PC-3 (cell line): ENCODE measurements at places on chromosomes 3 and 15. TPM values are rescaled to one million over a fixed set of nuclear protein-coding genes. Genes with fewer than 3 reads are reported as not detected.

C3orf20 gene
- total RNA-seq = not detected in 2 replicates

P2RY13 gene
- total RNA-seq = not detected in 2 replicates

WDR72 gene
- total RNA-seq = 4.7 and 5.9 TPM in 2 replicates

SUCNR1 gene
- total RNA-seq = not detected in 2 replicates

CHRFAM7A gene
- total RNA-seq = 19.0 TPM in 1 of 2 replicates, not detected in the other

TMPRSS7 gene
- 0.33 TPM in 1 of 2 replicates, not detected in the other for total RNA-seq

DNA sequence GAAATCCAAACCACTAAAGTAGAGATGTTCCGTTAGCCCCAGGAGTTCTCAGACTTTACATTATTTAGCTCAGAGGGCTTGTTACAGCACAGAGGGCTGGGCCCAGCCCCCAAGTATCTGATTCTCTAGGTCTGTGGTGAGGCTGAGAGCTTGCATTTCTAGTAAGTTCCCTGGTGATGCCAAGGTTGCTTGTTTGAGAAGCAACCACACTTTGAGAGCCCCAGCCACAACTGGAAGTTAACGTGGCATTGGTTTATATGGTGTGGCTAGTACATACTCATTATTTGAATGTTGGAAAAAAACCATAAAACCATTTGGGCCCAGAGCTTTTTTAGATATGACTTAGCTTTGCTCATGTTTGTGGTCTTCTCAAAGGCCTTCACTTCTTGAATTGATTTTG, 35.9 kb downstream of the PRR23E start:
- DNase-seq = no peak

DNA sequence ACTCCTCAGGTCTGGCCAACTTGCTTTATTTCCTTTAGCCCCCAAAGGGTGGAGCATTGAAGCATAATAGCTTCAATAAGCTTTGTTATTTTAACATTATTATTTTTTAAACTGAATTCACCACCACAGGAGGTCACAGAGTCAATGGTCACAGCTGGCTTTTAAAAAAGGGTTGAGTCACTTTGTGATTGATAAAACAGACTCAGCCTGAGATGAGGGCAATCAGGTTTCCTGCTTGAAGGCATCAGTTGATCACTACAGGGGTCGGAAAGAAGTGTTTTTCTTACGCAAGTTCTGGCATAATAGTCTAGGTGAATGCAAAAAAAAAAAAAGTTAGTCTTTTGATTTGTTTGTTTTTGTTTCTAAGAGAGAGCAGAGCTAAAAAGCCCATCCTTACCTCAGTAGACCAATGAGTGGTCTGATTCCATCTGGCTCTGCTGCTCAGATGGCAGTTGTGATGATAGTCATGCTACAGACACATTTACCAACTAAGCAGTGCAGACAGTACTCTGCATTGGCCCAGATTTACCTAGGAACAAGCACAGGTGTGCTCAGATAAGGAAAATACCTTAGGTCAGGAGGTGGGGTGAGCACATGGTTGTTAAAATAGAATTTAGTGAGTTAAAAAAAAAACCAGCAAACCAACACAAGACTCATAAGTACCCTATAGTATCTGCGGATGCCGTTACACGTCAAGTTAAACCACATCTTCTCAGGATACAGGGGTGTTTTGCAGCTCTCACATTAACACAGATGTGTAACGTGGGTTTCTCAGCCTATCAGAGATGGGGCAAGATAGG, 22.6 kb downstream of the ZNF80 start:
- DNase-seq = no peak

GRCh38 chr3:52225452-52226228, at the start of gene TLR9:
TSS of gene TLR9 (minus strand) at chr3:52225645. CDS start at chr3:52225529, 116 bp downstream.
- no peak for DNase-seq

- no peak for DNase-seq
Measured at GRCh38 chr15:61216519-61216918, 12.6 kb downstream of the RORA start.

DNA sequence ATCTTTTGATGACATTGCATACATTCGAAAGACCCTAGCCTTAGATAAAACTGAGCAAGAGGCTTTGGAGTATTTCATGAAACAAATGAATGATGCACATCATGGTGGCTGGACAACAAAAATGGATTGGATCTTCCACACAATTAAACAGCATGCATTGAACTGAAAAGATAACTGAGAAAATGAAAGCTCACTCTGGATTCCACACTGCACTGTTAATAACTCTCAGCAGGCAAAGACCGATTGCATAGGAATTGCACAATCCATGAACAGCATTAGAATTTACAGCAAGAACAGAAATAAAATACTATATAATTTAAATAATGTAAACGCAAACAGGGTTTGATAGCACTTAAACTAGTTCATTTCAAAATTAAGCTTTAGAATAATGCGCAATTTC, 16.7 kb downstream of the KCNMB3 start:
- no peak for DNase-seq

DNA sequence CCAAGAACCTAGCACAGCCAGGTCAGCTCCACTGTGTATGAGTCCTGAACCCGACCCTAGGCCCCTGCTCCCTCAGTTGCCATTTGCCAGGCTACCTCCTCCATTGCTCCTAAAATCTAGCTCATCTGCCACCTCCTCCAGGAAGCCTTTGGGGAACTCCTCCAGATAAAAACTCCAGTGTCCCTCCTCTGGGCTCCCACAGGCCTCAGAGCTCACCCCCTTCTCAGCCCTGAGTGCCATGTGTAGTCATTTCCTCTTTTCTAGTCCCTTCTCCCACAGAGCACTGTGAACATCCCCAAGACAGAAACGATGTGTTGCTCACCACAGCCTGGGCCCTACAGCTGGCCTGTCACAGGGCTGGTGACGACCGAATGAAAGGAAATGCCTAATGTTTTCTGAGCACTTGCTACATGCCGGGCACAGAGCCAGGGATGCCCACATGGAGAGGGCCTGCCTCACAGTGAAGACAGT, 61.0 kb downstream of the IQSEC1 start:
- no peak for DNase-seq

- no peak for DNase-seq
Measured at GRCh38 chr3:39086144-39086543, 21.3 kb downstream of the GORASP1 start.

DNA sequence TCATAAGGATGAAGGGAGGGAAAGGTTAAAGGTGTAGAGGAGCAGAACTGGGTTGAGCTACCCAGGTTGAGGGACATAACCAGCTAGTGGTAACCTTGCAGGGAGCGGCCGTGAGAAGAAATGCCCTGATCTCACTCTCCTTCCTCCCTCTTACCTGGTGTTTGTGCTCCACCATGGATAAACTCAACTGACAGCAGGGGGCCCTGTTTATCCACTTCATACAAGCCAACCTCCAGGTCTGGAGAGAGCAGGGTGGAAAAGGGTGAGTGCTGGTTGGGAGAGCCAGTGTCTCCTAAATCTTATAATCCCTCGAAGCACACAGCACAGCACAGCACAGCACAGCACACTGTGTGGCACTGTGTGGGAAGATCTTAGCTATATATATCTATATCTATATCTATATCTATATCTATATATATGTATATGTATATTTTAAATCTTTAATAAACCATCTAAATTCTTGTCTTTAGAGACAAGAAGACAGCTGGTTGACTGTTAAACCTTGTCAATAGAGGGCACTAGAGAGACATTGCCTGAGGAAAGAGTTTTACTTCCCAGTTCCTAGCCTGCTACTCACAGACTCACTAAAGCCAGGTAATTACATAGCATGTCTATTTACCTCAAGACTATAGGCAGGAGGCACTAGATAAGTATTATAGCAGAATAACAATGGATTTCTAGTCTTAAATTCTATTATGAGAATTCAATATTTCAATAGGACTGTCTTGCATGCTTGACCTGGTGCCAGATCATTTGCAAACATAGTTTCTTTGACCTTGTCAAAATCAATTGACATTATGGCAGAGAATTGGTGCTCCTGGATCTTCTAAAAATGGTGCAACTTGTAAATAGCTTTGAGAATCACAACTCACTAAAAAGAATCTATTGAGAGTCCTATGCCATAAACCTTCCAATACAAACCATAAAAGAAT, 21.7 kb upstream of the FMN1 start:
- peak; percentile 71 for DNase-seq

DNA sequence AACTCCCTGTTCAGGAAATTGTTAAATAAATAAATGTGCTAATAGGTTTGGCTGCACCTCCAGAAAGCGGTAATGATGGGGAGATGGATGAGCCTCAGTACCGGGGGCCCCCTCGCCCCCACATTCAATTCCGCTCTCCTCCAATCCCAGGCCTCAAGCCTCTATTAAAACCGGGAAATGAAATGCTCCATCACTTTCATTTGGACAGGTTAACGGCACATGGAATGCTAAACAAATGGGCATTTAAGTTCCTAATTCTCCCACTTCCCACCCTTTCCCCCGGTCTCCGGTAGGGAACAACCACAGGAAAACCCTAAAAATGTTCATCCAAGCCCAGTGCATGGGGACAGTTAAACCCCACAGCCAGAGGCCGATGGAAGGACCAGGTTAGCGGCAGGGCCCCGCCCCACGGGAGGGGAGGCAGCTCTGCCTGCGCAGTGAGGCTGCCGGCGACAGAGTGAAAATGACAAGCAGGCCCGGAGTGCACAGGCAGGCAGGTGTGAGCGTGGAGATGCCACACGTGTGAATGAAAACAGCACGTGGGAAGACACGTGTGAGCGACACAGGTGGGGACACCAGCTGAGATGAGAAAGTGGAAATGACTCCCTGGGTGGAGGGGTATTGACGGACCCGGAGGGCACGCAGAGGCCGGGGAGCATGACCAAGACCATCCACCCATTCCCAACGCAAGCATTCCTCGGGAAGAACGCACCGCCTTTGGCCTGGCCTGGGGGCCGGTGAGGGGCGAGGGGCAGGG, 28.1 kb downstream of the RNU5B-1 start:
- DNase-seq = no peak

DNA sequence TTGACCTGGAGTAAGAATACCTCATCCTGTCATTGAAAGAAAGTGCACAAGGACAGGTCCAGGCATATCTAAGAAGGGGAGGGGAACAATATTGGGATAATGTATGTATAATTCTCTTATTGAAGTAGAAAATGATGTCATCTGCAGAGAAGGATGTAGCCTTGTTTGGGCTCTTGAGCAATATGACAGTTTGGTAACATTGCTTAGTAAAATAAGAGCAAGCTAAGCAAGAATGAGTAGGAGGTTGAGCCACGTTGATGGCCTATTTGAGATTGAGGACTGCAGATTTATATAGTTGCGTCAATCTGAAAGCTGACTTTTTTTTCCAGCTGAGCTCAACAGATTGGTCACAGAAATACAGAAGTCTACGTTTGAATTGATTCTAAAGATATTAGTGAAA, 145.2 kb downstream of the FILIP1L start:
- no peak for DNase-seq

GRCh38 chr3:58567251-58567515, 10.0 kb downstream of the FAM107A start:
- no peak for DNase-seq

GRCh38 chr3:17995769-17996168, 253.3 kb upstream of the TBC1D5 start:
- DNase-seq = no peak

DNA sequence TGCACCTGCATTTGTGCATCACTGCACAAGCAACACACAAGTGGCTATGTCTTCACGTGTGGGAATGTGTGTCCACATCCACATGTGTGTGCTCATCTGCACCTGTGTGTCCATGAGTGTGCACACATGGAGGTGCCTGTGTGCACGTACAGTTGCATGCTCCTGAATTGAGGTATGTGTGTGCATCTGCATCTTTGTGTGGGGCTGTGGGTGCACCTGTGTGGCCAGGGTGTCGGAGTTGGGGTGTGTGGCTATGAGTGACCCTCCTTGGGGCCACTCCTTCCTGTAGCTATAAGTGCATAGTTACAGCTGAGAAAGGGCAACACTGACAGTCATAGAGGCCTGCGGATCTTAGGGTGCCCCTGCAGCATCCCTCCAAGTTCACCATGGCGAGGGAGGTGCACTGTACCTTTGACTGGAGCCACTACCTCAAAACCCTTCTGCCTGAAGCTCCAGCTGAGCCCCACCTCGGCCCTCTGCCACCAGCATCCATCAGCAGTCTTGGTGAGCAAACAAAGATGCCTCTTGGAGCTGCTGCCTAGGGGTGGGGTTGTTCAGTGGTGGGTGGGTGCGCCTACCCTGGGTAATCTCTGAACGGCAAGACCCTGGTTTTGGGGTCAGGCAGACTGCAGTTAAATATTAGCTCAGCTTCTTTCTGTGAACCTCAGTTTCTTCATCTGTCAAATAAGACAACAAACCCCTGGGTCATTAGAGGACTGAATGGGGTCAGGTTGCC, 5.2 kb upstream of the HHATL start:
- DNase-seq = no peak

GRCh38 chr3:100708644-100708988, 678 bp upstream of the TFG start:
- peak; percentile 87 for DNase-seq

DNA sequence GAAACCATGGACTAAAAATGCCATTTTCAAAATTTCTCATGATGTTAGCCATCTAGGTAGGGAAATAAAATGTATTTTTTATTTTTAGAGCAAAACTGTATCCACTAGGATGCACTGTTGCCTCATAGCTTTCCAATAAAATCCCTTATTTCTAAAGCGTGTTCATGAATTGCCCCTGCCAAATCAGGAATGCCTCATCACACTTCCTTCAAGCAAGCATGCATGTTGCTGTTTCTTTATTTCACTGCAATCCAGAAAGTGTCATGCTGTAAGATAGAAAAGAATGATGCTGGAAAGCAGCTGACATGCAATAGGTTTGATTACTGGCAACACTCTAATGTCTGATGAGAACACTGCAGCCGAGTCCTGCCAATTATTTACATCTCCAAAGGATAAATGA, 239.5 kb downstream of the CHL1 start:
- DNase-seq = peak; percentile 24

- no peak for DNase-seq
Measured at GRCh38 chr3:113268942-113269341, 57.6 kb downstream of the BOC start.

DNA sequence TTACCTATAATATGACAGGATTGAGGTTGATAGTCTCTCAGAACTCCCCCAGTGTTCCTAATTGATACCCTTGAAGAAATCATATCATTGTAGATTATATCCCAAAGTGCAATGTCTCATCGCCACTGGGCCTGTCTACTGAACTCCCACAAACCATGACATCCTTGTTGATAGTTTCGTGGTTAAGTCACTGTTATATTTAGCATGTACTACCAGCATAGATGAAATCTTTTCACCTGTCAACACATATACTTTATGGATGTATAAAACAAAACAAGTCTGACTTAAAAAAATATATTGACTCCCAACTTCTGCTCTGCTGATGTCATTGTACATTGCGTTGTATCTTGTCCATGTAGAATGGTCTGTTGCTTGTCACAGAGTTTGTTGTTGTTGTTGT, 128.1 kb downstream of the IQCH start:
- no peak for DNase-seq

- no peak for DNase-seq
Measured at GRCh38 chr3:135268941-135269532, 474.0 kb downstream of the EPHB1 start.

GRCh38 chr3:81005992-81006391, 755.5 kb downstream of the GBE1 start:
- peak; percentile 50 for DNase-seq
